ENCODE measurements at places on chromosomes 3 and 15.

GRCh38 chr3:120528163-120528562, 68.0 kb upstream of the NDUFB4 start:
- DNase-seq = no peak

- DNase-seq = no peak
These were observed 109.8 kb upstream of the RASGRP1 start for GRCh38 chr15:38674448-38674847.

GRCh38 chr15:74769463-74770025, 12.3 kb upstream of the CSK start:
- no peak for DNase-seq

DNA sequence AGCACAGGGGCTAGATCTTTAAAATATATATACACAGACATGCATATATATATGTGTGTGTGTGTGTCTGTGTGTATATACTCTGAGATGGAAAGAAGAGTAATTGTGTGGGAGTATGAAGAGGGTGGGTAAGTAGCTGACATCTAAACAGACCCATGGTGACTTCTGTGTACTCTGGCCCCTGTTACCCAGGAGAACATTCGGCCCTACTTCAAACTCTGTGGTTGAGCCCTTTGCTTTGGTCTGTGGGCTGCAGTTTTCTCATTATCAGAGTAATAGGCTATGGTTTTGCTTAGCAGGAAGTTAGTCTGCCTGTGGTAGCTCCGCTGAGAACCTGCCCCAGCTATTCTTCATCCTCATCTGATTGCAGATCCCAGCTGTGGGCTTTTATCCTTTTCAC, 141.4 kb downstream of the RBPMS2 start:
- no peak for DNase-seq

DNA sequence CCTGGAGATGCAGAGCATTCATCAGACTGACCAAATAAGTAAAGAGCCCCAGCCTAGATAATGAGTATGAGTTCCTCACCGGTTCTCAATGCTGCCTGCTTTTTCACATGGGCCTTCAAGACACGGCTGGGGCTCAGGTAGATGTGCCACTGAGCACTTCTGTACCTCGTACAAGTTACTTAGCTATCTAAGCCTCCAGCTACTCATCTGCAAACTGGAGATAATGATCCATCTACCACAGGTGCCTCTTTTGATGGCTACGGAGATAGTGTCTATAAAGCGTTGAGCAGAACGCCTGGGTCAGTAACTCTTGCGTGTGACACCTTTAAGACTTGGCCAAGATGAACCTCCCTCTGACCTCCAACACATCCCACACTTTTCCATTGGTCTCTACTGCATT, 56.3 kb downstream of the CCR4 start:
- no peak for DNase-seq

GRCh38 chr3:12644331-12644937, 19.5 kb downstream of the RAF1 start:
- DNase-seq = no peak
